ENCODE measurements at places on chromosomes 2 and 18.

DNA sequence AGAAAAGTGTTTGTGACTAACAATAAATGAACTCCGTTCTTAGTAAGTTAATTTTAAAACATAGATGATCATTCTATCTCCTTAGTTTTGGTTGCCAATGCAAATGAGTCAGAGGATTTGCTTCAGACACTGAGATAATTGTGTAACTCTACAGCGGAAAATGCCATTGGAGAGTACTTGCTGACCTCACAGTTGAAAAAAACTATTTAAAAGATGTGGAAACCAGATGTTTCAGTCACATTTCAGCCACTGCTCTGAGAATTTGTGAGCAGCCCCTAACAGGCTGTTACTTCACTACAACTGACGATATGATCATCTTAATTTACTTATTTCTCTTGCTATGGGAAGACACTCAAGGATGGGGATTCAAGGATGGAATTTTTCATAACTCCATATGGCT lies at the start of gene TNFAIP6:
TSS of gene TNFAIP6 (plus strand) at position 234 of the 400 bp plus-strand sequence. CDS start at position 309, 75 bp downstream.
- no peak for DNase-seq

DNA sequence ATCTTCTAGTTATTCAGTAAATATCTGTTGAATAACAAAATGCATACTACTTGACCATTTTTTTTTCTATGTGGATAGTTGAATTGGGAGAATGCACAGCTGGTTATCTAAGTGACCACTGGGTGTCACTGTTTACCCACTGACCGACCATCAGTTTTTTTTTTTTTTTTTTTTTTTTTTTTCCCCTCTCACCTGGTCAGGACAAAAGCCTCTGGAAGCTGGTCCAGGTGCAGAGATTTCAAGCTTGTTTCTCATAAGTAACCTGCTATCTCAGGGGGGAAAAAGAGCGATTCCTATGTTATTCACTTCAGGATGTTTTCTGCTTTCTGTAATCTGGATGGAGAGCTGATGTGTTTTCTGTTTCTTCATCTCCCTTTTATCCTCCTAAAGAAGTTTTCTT lies 256.0 kb downstream of the DCDC2C start:
- no peak for DNase-seq

DNA sequence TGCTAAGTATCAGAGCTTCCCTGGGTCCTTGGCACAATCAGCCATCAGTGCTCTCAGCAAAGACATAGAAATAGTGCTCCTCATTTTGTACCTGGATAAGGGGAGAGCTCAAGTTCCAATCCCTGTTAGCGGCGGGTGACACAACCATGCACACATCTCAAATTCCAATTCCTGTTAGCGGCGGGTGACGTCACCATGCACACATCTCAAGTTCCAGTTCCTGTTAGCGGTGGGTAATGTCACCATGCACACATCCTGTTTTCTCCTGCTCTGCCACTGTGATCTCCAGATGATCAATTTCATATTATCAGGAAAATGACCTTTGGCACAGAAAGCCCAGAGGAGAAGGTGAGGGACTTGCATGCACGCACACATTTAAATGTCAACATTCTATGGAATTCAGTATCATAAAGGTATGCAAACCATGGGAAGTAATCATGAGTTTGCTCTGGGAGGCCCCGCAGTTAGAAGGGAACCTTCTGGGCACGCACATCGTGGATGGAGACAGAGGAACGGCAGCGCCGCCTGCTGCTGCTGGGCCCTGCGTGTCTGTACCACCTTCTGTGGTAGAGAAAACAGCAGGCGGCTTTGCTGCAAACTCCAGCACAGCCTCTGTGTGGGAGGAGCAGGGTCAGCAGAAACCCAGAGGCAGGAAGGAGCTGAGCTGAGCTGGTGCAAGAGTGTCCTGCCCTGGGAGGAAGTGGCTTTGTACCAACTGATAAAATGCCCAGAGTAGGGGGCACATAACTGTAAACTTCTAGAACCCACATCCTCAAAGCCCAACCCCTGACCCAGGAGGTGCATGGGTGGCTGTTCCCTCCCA lies 77.8 kb downstream of the MBP start:
- DNase-seq: peak; percentile 72

GRCh38 chr2:218392459-218392858 lies 7.2 kb upstream of the CTDSP1 start:
- no peak for DNase-seq

DNA sequence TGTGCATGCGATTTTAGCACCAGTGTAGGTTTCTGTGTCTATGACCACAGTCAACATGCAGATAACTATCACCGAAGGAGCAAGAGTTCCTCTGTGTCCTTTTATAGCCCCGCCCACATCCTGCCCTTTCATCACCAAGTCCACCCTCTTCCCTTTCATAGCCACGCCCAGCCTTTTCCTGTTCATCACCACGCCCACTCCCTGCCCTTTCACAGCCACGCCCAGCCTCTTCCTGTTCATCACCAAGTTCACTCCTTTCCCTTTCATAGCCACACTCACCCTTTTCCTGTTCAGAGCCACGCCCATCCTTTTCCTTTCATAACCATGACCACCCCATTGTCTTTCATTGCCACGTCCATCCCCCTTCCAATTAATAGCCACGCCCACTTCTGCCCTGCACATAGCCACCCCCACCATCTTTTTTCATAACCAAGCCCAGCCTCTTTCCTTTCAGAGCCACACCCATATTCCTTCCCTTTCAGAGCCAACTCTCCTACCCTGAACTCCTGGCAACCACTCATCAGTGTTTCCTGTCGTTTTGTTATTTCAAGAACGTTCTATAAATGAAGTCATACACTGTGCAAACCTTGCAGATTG lies 273.9 kb downstream of the MYT1L start:
- no peak for DNase-seq

DNA sequence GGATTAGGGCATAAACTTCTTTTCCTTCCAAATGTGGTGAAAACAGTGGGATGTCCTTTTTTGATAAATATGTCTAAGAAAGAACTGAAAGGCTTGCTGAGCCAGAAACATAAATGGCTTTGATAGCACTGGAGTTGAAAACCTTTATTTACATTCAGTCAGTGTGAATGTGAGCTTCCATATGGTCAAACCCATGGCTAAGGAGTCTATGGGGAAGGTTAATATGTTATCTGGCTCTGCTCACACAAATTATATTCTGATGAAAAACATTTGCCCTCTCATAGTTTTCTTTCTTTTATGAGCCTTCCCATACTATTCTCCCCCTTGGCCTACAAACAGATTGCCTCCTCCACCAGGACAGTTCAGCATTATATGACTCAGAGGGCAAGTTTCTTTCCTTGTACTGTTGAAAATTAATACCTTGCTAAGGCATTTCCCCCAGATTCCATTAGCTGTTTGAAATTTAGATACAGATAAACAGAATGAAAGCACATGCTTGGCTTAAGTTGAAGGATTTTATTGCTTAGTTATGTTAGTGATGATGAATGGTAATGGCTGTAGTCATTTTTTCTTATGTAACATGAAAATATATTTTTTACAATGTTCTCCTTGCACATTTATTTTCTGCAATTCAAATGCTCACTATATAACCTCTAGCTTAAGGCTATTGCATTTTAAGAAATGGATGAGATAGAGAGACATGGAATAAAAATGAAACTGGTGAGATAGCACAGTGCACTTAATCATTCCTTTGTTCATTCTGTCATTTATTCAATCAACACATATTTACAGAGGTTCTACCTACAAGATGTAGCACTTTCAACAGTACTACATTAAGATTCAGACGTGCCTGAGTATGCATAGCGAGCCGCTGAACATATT lies 544.1 kb downstream of the LRRTM4 start:
- DNase-seq: no peak

Data from bone marrow (tissue), 2 donors.